ENCODE measurements at places on chromosomes 3 and 15.

- no peak for DNase-seq
These were observed 21.7 kb upstream of the ALAS1 start for GRCh38 chr3:52176180-52176752.

DNA sequence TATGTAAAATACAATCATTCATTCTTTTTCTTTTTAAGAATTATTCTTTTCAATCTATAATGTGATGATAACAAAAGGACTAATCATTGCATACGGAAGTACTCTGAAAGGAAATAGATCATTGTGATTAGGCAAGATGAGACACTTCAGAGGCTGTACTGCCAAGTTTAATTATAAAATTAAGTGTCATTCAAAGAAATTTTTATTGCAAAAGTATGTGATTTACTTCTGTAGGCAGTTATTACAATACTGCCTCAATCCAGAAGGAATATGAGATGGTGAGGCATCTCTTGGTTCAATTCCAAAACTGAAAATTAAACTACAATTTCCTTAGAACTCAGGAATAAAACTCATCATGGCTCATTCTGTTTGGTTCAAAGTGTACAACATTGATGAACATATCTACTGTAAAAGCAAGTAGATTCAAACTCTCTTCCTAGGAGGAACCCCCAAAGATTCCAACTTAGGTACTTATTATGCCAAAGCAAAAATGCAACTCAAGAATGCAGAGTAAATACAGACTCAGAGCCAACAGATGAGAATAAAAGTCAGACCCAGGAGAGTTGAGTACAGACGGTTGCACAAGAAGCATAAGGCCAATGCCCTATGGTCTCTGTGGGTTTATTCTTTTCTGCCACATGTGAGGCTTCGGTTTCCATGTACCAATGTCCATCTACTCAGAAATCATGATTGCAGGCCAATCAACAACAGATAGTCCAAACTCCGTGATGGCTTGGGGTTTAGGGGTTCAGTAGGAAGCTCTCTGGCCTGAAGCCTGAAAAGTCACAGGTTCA lies 118.5 kb upstream of the WNT5A start:
- no peak for DNase-seq

DNA sequence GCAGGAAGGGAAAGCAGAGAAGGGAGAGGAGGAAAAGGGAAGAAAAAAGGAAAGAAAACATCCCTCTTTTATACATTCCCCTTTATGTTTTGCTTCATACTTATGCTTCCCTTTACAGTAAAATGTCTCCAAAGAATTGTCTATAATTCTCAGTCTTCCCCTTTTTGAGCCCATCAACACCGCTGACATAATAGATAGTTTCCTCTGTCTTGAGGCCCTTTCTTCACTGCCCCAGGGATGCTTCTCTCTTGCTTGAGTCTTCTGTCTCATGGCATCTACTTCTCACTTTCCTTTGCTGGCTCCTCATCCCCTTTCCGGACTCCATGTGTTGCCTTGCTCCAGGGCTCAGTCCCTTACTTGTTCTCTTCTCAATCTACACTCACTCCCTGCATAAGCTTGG lies 99.7 kb upstream of the DAZL start:
- no peak for DNase-seq

- DNase-seq = no peak
These were observed 208.6 kb upstream of the TOPAZ1 start for GRCh38 chr3:44033123-44033522.

DNA sequence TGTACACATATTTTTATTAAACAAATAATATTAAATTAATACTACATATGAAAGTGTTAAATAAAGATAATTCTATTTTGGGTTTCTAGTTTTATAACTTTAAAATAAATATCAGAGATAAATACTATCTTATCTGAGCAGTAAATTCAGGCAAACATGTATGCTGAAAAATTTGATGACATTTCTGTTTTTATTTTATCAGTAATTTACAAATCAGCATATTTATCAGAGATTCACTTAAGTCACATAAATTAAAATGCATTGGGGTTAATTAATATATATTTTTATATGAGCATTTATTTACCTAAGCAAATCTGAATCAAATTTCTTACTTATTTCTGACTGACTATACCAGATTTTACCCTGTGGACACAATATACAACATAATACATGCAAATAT lies 1499.8 kb downstream of the OTOL1 start:
- no peak for DNase-seq

- DNase-seq = no peak
These were observed 495.2 kb upstream of the EPHA6 start for GRCh38 chr3:96319166-96319565.

DNA sequence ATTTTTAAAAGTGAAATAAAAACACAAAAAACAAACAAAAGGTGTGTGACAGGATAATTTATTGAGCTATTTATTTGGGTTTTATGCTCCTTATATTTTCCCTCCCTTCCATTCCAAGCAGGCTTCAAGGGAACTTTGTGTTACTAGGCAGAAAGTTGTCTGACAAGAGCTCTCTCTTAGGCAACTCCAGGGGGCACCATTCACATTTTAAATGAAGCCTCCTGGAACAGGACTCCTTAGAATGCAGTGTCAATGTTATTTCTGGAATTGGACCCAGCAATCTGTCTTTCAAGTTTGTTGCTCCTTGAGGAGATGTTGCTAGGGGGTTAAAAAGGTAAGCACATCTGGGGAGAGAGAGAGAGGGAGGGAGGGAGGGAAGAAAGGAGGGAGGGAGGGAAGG lies 5.4 kb upstream of the RFX7 start:
- no peak for DNase-seq

- no peak for DNase-seq
These were observed 22.2 kb upstream of the TRIM42 start for GRCh38 chr3:140655678-140656077.

- DNase-seq = no peak
These were observed 41.6 kb downstream of the NKIRAS1 start for GRCh38 chr3:23875113-23875725.

DNA sequence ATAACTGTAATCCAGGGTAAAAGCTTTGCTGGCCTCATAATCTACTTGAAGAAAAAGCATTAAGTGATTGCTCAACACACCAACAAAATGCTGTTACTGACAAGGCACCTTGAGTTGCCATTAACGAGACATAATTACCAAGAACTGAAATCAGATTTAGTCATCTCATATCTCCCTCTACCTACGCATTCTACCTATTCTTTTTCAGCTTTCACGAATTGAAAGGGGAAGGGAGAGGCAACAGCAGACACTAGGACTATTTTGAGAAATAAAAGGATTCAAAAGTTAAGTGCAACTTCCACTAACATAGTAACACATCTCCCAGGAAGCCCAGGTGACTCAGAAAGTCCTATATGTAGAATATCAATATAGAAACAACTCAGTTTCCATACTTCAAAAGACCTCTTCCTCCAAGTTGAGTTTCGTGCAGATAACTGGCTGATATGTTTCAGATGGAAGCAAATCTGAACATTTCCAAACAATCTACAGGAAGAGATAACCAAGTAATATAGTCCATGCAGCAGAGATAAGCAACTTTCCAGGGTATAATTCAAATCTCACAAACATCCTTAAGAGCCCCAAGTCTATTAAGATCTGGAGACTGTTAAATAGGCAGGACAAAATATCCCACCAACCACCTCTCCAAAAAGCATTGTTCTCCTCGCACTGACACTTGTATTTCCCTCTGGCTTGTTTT lies 1.9 kb downstream of the OSBPL10 start:
- no peak for DNase-seq

- peak; percentile 21 for DNase-seq
These were observed 33.3 kb downstream of the TM4SF18 start for GRCh38 chr3:149299938-149300801.

GRCh38 chr3:119600732-119601131 lies 3.0 kb downstream of the PLA1A start:
- no peak for DNase-seq

GRCh38 chr3:189537135-189537534 lies 94.1 kb upstream of the TP63 start:
- no peak for DNase-seq

GRCh38 chr3:181913254-181913653 lies 201.5 kb downstream of the SOX2 start:
- no peak for DNase-seq

GRCh38 chr3:197458179-197458707 lies 97.5 kb downstream of the BDH1 start:
- DNase-seq = no peak

DNA sequence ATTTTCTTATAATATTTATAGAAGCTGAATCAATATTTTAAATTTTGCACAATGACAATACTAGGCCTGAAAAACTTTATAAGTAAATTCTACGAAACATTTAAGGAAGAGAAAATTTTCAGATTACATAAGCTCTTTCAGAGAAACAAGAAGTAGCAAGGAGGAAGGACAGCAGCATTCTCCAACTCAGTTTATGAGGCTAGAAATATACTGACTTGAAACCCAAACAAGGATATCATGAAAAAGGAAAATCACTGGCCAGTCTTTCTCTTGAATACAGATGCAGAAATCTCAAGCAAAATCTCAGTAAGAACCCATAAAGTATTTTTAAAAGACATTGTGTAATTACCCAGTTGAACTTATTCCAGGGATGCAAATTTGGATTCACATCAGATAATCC lies 121.3 kb downstream of the STAC start:
- DNase-seq = no peak

- DNase-seq = no peak
These were observed 14.0 kb downstream of the CHCHD4 start for GRCh38 chr3:14110699-14111098.

GRCh38 chr3:52452570-52453221 lies 1.1 kb downstream of the TNNC1 start:
- no peak for DNase-seq

- no peak for DNase-seq
These were observed 739.7 kb upstream of the DPPA4 start for GRCh38 chr3:110077093-110077492.

GRCh38 chr3:52792413-52792812 lies 2.2 kb upstream of the ITIH3 start:
- DNase-seq = no peak

DNA sequence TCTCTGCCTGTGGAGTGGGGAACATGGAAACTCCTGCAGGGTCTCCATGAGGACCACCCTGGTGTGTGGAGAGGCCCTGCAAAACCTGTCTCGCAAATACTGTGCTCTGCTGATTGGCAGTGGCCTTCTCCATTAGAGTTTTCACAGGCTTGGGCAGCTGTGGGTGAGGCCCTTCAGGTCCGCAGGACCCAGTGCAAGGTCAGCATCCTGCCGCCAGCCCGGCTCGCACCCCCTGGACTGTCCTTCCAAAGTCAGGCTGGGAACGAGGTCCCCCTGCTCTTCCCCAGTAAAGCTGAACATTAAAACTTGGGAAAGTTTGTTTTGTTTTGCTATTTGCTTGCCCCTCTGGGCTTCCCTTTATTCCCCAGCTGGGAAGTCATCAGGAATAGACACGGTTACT lies 85.0 kb upstream of the PLXNA1 start:
- no peak for DNase-seq

GRCh38 chr15:70853318-70853972 lies 512 bp downstream of the LARP6 start:
- peak; percentile 15 for DNase-seq

GRCh38 chr15:25093455-25094029 lies 138.8 kb downstream of the SNRPN start:
- no peak for DNase-seq

- no peak for DNase-seq
These were observed 11.3 kb upstream of the SOX2 start for GRCh38 chr3:181700168-181701087.

DNA sequence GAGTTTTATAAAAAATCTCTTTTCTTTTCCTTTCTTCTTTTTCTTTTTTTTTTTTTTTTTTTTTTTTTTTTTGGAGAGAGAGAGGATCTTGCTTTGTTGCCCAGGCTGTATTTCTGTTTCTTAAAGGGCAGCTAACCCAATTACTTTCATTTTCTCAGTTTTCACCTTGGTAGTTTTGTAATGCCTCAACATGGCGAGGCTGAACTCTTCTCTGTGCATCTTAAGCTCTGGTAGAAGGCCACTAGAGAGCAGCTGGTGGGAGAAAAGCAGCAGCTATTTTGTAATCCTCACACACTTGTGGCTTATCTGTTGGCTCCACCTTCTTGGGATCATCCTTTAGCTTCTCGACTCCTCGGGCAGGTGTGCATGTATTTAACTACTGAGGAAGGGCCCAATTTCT lies 152.2 kb upstream of the MEIS2 start:
- no peak for DNase-seq

- no peak for DNase-seq
These were observed 152.9 kb downstream of the PTPRG start for GRCh38 chr3:61714225-61714624.

DNA sequence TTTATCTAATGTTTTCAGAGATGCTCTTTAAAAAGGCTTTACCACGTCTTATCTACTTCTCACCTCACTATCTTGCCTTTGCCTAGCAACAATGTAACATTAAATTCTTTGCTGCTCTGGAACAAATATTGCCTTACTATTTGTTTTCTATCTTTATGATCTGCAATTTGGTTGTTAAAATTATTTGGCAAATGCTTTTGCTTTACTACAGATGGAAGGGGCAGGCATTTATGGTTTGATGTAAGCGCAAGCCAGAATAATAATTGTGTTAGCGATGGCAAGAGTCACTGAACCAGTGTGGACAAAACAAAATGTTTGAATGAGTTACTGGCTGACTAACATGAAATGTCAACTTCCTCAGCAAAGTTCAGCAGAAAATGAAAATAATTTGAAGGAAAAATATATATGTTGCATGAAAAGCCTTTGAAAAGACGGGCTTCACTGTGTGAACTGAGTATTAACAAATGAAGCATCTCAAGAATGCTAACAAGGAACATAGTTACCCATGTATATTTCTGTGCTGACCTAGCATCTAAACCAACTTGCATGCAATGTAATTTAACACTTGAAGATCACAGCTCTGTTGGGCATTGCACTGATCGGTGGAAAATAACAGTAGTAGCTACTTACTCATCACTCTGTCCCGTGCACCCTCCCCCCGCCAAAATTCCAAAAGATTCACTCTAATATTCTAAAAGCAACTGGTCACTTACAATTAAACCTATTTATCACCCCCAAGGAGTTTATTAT lies 454.0 kb upstream of the ARHGEF26 start:
- no peak for DNase-seq

- no peak for DNase-seq
These were observed 759 bp downstream of the CD96 start for GRCh38 chr3:111542611-111543300.

DNA sequence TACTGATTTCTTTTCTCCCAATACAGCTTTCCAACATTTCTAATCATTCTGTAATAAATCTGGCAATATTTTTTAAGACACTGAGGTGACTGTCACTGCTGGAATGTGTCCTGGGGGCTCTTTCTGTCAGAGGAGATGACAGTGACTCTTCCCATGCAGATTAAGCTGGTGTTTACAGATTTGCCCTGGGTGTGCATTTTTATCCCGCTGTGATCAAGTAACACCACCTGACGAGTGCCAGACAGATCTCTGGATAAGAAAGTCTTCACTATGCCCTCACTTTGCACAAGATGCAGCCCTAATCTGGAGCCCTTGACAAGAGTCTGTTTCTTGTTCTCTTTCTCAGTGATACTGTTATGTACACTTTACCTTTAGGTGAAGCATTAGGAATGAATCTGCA lies 477.7 kb downstream of the ZIC1 start:
- no peak for DNase-seq

GRCh38 chr3:16697443-16698147 lies 92.4 kb upstream of the DAZL start:
- DNase-seq = no peak

GRCh38 chr3:114364806-114365654 lies 71.2 kb downstream of the TIGIT start:
- DNase-seq = no peak
